AG04450 (cell line): ENCODE measurements at places on chromosomes 6 and 20.

- DNase-seq = no peak
Measured at GRCh38 chr20:5687884-5688283, 62.3 kb upstream of the SHLD1 start.

DNA sequence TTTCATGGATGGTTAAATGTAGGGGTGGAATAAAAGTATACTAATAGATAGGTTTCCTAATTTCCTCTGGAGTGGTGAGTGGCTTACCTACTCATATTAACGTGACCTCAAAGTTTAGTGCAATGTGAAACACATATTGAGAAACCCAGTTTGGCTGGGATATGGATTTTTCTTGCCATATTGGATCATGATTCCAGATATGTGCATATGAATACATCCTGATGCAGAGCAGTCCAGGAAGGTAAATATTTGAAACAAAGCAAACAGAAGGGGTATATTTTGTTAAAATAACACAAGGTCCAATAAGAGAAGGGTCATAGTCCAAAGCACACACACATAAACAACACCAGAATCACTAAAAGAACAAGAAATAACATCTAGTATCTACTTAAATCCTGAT lies 608.1 kb downstream of the PKHD1 start:
- DNase-seq = no peak

DNA sequence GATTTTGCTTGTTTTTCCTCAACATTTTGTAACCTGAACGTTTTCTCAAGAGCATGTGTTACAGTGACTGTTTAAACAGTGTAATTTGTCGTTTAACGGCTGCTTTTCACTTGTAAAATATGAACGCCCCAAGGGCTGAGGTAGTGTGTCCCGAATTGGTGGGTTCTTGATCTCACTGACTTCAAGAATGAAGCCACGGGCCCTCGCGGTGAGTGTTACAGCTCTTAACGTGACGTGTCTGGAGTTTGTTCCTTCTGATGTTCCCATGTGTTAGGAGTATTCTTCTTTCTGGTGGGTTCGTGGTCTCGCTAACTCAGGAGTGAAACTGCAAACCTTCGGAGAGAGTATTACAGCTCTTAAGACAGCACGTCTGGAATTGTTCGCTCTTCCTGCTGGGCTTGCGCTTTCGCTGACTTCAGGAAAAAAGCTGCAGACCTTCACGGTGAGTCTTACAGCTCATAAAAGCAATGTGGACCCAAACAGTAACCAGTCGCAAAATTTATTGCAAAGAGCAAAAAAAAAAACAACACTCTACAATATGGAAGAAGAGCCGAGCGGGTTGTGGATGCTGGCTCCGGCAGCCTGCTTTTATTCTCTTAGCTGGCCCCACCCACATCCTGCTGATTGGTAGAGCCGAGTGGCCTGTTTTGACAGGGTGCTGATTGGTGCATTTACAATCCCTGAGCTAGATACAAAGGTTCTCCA lies 25.1 kb upstream of the TRIM27 start:
- DNase-seq = no peak

DNA sequence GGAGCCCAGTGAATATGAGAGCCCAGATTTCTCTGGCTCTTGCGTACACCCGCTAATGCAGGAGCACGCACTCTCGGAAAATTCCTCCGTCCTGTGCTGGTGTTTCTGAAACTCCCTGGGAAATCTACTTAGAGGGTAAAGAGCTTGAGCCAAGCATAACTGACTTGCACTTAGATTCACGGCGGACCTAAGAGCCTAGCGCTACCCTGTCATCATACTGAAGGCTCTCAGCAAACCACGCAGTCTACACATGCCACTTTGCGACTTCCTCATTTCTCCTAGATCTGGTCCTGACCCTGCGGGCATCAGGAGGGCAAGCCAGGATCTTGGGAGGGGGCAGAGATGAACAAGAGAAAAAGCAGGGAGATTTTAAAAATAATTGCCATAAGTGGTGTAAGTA lies 324.7 kb downstream of the CD83 start:
- DNase-seq = no peak

DNA sequence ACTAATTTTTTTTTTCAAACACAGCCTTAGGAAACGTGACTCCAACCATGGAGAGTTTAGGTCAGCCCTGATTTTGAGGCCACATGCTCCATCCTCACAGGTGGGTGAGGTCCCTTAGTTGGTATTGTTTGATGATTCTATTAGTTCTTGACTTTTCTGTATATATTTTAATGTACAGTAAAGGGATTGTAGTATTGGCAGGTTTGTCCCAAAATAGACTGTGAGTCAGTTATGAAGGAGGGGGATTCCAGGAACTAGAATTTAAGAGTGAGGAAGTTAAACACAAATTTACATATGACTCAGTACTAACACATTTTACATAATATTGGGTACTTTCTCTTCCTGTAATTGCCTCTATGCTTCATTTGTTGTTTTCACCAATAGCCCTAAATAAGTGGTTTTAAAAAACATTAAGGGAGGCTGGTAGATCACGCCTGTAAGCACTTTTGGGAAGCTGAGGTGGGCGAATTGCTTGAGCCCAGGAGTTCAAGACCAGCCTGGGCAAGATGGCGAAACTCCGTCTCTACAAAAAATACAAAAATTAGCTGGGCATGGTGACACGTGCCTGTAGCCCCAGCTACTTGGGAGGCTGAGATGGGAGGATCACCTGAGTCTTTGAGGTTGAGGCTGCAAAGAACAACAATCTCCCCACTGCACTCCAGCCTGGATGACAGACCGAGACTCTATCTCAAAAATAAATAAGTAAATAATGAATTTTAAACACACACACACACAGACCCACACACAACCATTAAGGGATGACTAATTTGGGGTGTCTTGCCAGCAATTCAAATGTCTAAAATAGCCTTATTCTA lies 81.8 kb downstream of the SGK1 start:
- DNase-seq = peak; percentile 29

- DNase-seq = no peak
Measured at GRCh38 chr20:45067558-45067957, 33.4 kb downstream of the KCNS1 start.

DNA sequence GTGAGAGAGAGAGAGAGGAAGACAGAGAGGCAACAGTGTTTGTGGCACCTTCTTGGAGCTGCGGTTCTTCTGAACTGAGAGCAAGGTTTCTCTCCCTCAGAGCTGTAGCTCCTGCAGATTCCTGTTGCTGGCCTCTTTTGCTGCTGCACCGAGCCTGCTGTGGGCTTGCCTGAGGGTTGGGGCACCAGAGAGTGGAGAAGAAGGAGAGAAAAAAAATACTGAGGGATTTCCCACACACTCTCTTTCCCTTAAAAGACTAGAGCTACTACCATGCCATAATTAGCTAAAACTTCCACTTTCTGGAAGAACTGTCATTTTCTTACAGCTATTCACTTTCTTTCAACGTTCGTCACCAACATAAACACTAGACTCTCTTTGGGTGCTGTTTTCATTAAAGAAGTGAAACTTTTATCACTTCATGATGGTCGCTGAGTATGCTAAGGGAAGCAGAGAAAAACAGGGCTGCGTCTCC lies 18.2 kb upstream of the ECI2 start:
- no peak for DNase-seq

DNA sequence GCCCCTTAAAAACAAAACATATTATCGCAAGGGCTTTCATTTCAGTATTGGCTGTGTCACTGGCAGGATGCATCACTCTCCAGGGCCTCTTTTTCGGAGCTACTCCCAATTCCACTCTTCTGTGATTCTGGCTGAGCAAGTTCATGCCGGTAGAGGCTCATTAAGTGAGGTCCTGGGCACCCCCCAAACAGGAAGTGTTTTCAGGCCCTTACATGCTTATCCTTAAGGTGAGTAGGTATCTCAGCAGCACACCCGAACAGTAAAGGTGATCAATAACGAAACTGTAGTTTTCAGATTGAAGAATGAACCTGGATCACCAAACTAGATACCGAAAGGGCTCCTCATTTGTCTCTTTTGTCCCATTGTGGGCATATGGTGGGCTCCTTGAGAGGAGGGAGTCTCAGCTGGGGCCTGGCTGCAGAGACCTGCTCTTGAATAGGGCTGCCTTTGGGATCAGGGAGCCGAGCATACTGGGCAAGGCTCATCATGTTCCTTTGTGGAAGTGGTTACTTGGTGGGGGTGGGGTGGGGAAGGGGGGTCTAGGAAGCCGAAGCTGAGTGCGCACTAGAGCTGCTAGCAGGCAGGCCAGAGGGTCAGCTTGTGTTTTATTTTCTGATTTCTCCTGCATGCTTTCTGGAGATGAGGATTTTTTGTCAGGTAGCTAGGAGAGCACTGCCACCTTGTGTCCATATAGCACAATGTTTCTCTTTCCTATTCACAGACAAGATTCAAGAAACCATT lies 65.2 kb downstream of the CDS2 start:
- DNase-seq = peak; percentile 57
